ENCODE measurements at places on chromosomes 13 and 19.
A peak's percentile ranks its signal among the peaks of the same experiment; 100 is the strongest.

DNA sequence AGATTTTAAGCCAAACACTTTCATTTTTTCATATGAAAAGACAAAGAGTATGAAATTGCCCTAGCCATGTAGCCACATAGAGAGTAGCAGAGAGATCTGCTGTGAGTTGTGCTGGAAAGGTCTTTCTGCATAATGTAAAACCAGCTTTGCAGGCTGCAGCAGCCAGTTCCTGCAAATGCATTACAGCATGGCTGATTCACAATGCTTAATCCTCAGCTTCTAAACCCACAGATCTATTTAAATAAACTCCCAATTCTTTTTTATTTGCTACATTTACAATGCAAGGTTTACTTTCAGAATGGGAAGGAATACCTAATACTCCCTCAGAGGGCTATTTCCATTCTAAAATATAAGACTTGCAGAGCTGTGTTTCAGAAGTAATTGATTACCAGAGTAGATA is 185.6 kb upstream of the STARD13 start:
- DNase-seq: no peak

GRCh38 chr13:94946039-94946438 is 233.7 kb upstream of the SOX21 start:
- DNase-seq: no peak

GRCh38 chr13:78674638-78675037 is 15.7 kb upstream of the OBI1 start:
- no peak for DNase-seq

GRCh38 chr19:29596080-29596727 is 9.9 kb upstream of the POP4 start:
- peak; percentile 26 for DNase-seq

DNA sequence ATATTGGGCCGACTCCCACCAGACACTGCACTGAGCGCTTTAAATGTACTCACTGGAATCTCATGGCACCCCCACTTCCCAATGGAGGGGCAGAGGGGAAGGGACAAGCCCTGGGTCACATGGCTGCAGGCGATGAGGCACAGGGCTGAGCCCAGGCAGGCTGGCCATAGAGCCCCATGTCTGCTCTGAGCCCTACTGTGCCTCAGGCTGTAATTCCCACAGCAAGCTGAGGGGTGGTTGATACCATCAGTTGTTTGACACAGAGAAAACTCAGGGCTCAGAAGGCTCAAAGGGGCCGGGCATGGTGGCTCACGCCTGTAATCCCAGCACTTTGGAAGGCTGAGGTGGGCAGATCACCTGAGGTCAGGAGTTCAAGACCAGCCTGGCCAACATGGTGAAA is 25.1 kb downstream of the RFX1 start:
- no peak for DNase-seq

GRCh38 chr13:71864094-71864985 is 2.7 kb downstream of the DACH1 start:
- DNase-seq: peak; percentile 67

DNA sequence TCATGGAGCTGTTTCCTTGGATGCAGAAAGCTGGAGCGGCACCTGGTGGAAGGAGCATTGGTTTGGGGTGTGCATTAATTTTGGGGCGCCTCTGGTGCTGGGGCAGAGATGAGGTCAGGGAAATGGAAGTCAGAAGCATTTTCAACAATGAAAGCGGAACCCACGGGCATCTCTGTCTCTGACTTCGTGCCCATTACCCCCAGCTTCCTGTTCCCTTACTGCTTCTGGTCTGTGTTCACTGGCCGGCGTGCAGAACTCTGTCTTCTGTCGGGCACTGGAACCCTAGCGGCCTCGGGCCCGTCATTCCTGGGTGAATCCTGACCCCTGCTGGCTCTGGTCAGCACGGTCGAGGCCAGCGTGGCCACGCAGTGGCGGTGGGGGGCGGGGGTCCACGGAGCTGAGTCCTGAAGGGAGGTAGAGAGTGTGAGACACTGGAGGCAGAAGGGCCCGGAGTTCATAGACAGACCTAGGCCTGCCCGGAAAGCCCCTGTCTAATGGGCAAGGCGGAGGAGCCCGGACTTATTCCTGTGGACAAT is 7.9 kb upstream of the LINGO3 start:
- peak; percentile 68 for DNase-seq

DNA sequence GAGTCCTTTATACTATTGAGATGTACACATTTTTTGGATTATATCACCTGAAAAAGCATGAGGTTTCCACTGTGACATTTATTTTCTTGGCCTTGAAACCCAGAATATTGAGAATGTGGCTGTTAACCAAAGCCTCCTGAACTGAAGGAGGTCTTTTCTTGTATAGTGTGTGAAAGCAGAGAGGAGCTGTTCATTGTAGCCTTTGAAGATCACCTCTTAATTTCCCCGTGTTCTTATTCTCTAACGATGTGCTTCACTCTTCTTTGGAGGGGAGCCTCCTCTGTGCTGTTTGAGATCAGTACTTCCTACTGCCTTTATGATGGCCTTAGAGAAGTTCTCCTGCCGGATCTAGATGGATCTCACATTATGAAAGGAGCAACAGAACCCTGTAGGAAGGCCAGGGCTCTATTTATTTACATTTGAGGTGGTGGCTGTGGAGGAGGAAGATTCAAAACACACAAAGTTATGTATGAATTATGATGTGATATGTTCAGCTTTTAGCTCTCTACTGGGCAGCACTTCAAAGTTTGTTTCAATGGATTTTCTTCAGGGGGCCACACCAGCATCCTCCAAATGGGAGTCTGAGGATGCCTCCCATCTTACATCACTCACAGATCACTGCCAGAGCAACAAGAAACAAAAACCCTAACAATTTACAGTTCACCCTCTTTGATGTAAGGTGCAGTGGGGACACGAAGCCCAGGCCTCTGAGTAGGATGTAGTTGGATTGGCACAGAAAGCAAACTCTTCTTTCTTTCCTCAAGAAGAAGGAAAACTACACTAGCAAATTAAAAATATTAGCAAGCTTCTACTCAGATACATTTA is 322.3 kb downstream of the DLEU7 start:
- DNase-seq: no peak

GRCh38 chr19:12796146-12797071 is 5.1 kb downstream of the JUNB start:
- DNase-seq: peak; percentile 90

- no peak for DNase-seq
These were observed 7.5 kb upstream of the ZNF808 start for GRCh38 chr19:52520013-52520412.

DNA sequence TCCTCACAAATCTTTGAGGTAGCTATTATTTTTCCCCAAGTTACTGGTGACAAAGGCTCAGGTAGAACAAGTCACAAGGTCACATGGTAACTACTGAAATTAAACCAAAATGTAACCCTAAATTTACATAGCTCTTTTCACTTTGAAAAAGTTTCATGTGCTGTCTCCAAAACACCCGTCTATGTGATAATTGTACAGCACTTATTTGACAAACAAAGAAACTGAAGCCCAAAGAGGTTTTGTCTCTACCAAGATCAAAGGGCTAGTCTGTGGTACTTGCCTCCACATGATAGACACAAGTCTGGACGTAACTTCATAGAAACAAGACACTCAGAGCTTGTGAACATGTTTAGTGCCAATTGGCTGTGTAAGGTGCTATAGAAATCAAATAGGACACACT is 108.3 kb downstream of the SACS start:
- no peak for DNase-seq

DNA sequence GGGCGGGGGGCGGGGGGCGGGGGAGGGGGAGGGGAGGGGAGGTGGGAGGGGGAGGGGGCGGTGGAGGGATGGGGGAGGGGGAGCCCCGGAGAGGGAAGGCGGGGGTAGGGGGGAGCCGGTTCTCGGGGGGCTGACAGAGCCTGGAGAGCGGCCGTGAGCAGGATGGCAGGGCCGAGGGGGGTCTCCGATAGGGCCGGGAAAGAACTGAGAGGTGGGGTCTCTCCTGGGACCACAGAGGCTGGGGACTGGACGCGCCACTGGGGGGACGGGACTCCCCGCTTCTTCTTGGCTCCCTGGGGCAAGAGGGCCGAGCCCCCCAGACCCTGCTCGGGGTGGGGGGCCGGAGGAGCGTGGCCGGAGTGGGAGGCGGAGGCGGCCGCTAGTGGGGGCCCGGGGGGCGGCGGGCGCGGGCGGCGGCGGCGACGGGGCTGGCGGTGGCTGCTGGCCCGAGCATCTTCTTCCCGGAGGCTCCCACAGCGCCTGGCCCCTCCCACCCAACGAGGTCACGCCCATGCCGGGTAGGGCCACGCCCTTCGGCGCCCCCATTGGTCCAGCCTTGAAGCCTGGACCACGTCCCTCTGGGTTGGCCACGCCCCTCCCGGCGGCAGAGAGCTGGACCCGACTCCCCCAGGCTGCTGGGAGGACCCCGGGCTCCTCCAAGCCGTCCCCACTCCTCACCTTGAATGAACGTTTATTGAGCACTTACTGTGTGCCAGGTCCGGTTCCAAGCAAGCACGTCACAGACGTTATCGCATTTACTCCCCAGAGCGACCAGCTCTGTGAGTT is at the start of gene NOVA2:
Gene NOVA2 (minus strand): TSS at position 313 of the 786 bp plus-strand sequence. CDS start 514 bp downstream, outside the sequence.
- peak; percentile 87 for DNase-seq

GRCh38 chr19:1497578-1498235 is 6.7 kb downstream of the REEP6 start:
- no peak for DNase-seq

DNA sequence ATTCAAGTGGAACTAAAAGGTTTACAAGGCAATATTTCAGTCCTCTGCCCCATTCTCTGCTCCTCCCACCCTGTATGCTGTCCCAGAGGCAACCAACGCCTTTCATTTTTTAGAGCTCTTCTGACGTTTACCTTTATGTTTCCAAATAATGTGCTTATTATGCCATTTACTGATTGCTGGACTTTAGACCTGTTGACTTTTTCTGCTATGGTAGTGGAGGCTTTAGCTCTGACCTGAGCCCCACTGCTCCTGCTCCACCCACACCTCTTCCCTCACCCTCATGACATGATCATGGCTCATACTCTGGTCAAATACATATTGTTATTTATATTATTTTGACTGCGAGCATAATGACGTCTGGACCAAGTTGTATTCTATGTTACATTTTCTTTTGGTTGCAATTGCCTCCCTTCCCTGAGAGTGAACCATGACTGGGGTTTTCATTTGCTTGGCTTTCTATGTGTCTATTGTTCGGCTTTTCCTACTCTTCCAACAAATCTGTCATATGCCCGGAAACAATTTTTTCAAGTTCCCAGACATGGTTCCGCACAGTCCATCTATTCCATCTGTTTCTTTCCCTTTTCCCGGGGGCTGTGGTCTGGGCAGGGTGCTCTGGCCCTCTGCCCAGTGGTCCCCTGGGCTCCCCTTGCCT is 31.4 kb upstream of the GJB6 start:
- no peak for DNase-seq

DNA sequence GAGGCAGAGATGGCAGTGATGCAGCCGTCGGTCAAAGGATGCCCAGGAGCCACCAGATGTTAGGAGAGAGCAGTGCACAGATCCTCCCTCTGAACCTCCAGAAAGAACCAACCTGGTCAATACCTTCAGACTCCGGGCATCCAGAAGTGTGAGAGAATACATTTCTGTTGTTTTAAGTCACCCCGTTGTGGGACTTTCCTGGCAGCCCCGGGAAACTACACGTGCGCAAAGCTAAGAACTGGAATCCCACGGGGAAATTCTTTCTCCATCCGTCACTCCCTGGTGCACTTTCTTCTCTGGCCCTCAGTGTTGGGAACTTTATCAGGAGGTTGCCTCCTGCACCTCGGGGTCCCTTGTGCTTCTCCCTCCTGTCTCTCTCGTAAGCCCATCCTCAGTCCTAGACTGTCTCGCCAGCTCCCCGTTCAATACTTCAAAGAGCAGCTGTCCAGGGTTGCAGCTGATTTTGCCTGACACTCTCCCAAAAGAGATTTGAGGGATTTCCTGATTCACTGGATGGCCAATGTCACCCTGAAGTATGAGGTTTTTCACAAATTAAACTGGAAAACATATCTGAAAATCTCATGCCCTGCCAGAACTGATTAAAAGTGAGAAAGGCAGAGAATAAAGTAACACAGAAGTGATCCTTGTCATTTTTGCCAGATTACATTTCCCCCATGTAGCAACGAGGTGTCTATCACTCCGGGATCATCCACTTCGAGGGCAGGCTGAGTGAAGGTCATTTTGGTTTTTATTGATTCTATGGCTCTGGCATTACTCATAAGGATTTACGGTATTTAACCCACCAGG is 136.8 kb downstream of the DCT start:
- DNase-seq: no peak

DNA sequence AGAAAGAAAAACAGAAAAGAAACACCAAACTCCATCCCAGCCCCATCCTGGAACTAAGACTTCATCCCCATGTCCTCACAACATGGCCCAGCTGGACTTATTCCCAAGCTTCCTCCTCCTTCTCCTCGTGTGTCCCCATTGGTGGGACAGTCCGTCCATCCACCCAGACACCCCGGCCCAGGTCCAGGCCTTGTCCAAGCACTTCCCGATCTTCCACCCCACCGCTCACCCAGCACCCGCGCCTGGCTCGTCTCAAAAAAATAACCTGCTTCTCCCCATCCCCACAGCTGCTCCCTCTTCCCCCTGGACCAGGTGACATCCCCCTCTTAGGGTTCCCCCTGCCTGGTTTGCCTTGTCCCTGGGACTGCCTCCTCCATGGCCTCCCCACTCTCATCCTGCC is 1.4 kb upstream of the FCER2 start:
- no peak for DNase-seq

GRCh38 chr19:10235003-10235402 is 3.9 kb upstream of the S1PR2 start:
- DNase-seq: no peak

DNA sequence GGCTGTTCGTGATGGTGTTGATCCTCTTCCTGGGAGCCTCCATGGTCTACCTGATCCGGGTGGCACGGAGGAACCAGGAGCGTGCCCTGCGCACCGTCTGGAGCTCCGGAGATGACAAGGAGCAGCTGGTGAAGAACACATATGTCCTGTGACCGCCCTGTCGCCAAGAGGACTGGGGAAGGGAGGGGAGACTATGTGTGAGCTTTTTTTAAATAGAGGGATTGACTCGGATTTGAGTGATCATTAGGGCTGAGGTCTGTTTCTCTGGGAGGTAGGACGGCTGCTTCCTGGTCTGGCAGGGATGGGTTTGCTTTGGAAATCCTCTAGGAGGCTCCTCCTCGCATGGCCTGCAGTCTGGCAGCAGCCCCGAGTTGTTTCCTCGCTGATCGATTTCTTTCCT is 12.2 kb upstream of the C19orf33 start:
- DNase-seq: no peak

- no peak for DNase-seq
These were observed 35.4 kb downstream of the SLC10A2 start for GRCh38 chr13:103030776-103031175.

DNA sequence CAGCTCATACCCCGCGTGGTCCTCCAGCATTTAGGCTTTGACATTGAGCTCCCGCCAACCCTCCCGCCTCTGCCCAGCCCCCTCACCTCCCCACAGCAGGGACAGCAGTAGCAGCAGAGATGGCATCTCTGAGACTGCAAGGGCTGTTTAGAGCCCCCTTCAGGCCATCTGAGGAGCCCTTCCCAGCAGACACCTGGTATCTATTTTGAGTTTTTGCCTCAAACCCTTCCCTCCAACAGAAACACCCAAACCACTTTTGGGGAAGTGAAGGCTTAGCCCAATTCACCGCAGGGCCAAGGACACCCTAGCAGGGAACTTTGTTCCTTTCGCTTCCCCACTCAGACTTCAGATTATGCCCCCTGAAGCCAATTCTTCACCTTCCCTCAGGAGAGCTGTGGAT is 6.3 kb upstream of the ZNF175 start:
- DNase-seq: no peak

All from NCI-H146 (cell line).